Right lobe of liver (tissue), 6 donors: ENCODE measurements at places on chromosomes 5 and 9. TPM values are rescaled to one million over a fixed set of nuclear protein-coding genes. Genes with fewer than 3 reads are reported as not detected.

- DNase-seq: no peak
Observed at GRCh38 chr5:16489322-16489791, 23.8 kb upstream of the ZNF622 start.

Gene UBTD2
- total RNA-seq: 6.7 TPM

DNA sequence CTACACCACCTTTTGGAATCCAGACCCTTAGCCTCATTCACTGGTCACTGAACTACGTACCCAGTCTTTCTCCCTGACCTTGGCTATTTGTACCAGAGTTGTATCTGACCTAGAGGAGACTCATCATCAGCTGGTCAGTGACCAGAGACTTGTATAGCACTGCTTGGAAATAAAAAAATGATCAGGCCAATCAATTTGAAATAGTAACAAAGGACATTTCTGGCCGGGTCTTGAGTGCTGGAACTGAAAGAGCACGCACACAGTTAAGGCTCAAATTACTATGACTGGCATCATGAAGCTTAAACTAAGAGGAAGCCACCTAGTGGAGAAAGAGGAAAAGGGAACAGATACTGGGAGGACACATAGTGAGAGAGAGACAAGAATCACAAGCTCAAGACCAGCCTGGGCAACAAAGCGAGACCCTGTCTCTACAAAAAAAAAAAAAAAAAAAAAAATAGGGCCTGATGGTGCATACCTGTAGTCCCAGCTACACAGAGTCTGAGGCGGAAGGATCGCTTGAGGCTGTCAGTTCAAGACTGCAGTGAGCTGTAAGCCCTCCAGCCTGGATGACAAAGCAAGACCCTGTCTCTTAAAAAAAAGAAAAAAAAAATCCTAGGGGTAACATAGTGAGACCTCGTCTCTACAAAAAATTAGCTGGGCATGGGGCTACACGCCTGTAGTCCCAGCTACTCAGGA is 12.8 kb upstream of the SRP19 start:
- DNase-seq: no peak

GRCh38 chr5:96812851-96813250 is 5.1 kb upstream of the ERAP1 start:
- DNase-seq: no peak

Gene ANKH
- 69.5 TPM for total RNA-seq

- no peak for DNase-seq
Observed at GRCh38 chr5:9888501-9888901, 258.4 kb upstream of the TAS2R1 start.

Gene CDKN2A
- 0.66 TPM for total RNA-seq
